ENCODE measurements at places on chromosomes 7 and 10. TPM values are rescaled to one million over a fixed set of nuclear protein-coding genes. Genes with fewer than 3 reads are reported as not detected.
A peak's percentile ranks its signal among the peaks of the same experiment; 100 is the strongest.

FAM13C gene
- not detected for total RNA-seq

RNF32 gene
- total RNA-seq: 3.4 TPM

PIP gene
- not detected for total RNA-seq

SEPTIN7 gene
- 236 TPM for total RNA-seq

PANK1 gene
- 5.7 TPM for total RNA-seq

AKR1C3 gene
- 0.34 TPM for total RNA-seq

- peaks cover 45% of the 10 kb centered on the region for H3K4me1 ChIP-seq
- H3K4me3 ChIP-seq: no peak overlapping the region
- peak overlapping the region; percentile 38 for H3K27ac ChIP-seq
- no peak for DNase-seq
- peaks cover 90% of the 10 kb centered on the region for H3K36me3 ChIP-seq
Observed at GRCh38 chr10:11275651-11276050, 258.0 kb downstream of the CELF2 start.

DNA sequence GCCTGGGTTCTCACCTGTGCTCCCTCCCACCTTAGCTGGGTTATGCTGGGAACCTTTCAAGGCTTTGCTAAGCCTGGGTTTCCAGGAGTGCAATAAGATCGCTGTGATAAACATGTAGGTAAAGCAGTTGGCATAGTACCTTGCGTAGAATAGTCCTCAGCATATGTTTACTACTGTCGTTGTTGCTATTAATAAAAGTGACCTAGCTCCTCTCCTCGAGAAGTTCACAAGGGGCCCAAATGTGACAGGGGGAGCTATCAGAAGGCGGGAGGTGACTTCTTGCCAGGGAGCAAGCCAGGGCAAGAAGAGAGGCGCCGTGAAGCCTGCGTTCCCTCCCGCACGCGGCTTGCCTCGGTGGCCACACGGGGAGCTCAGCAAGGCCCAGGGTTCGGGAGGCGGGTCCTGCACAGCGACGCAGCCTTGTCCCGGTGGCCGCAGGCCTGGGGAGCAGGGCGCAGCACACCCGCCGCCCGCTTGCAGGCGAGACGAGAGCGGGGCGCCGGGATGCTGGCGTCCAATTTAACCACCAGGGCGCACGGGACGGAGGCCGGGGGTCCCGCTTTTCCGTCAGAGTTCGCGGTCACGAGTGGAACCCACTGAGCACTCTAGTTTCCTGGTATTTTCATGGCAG is 106.2 kb downstream of the SNX10 start:
- peak overlapping the region; percentile 74 for H3K4me3 ChIP-seq
- peaks cover 15% of the 10 kb centered on the region for H3K4me1 ChIP-seq
- peaks cover 55% of the 10 kb centered on the region for H3K27me3 ChIP-seq
- DNase-seq: peak; percentile 14
- no peak overlapping the region for H3K27ac ChIP-seq

DNA sequence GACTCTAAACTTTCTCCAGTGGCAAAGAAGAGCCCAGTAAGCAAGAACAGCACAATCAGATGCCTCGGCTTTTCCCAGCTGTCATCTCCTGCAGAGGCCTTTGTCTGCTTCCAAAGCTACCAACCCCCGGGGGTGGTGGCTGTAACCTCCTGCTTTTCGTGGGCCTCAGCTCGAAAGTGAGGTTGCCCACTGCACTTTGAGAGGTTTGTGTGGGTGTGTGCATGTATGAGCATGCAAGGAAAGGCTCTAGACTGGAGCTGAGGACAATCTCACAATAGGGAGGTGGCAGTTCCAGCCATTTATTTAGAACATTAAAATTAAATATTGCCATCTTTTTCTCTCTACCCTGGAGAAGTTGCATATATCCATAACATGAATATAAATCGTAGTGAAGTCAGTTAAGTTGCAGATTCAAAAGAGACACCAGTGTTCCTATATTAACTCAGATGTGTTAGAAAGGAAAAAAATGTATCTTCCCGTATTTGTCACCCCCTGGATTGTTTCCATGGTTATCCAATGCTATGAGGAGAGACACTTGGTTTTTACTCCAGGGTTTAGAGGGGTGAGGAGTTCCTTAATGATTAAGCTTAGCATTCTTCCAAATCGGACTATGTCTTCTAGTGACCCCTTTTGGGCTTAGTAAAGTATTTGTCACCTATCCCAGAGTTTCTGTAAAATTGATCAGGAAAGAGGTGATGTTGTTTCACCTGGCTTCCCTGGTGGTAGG is 781.1 kb downstream of the INHBA start:
- no peaks in the 10 kb centered on the region for H3K36me3 ChIP-seq
- no peak overlapping the region for H3K27ac ChIP-seq
- no peak overlapping the region for H3K4me3 ChIP-seq
- no peak for DNase-seq
- H3K4me1 ChIP-seq: no peaks in the 10 kb centered on the region

DNA sequence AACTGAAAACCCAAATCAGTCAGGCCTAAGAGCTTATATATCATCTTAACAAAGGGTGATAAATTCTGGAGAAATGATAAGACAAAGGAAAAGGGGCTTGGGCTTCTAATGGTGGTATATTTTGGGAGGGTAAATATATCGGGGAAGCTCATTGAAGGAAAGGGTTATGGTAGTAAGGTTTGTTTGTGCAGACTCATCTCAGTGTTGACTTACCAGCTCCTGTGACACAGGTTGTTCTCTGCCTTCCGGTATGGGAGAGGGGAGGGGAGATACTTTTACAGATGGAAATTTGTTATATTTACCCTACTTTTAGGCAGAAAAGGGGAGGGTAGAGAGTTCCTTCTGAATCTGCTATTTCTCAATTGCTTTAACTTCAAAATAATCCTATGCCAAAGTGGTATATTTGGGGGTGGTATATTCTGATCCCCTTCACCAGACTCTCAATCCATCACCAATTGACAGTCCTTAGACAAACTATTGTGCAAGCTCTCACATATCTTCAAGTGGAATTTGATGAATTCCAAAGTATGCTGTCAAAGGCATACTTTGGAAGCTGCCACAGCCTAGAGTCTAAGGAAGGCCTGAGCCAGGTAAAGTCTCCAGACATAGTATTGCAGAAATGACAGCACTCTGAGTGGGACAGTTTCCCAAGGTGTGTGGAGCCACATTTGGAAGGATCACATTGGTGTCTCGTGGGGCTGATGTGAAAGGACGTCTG is 13.3 kb upstream of the PAPSS2 start:
- peak overlapping the region; percentile 54 for H3K27ac ChIP-seq
- H3K4me1 ChIP-seq: peaks cover 14% of the 10 kb centered on the region
- H3K27me3 ChIP-seq: no peaks in the 10 kb centered on the region
- no peak for DNase-seq
- H3K36me3 ChIP-seq: no peaks in the 10 kb centered on the region

DNA sequence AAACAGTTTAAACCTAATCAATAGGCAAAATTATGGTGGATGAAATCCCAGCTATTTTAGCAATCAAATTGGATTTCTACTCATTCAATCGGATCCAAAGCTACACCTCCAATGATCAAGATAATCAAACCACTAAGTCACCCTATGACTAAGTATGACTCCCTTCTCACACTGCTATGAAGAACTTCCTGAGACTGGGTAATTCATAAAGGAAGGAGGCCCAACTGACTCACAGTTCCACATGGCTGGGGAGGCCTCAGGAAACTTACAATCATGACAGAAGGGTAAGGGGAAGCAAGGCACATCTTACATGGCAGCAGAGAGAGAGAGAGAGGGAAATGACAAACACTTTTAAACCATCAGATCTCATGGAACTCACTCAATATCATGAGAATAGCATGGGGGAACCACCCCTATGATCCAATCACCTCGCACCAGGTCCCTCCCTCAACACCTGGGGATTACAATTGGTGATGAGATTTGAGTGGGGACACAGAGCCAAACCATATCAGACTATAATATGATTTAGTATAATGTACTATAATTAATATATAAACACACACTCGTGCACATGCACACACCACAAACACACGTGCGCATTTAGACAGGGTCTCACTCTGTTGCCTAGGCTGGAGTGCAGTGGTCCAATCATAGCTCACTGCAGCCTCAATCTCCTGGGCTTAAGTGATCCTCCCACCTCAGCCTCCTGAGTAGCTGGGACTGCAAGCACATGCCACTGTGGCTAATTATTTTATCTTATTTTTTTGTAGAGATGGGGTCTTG is 213.6 kb upstream of the FOXK1 start:
- no peaks in the 10 kb centered on the region for H3K27me3 ChIP-seq
- no peak overlapping the region for H3K27ac ChIP-seq
- DNase-seq: no peak
- H3K36me3 ChIP-seq: no peaks in the 10 kb centered on the region
- H3K4me3 ChIP-seq: no peak overlapping the region

- no peak for DNase-seq
- no peaks in the 10 kb centered on the region for H3K4me1 ChIP-seq
- H3K36me3 ChIP-seq: no peaks in the 10 kb centered on the region
- H3K4me3 ChIP-seq: no peak overlapping the region
Observed at GRCh38 chr7:148664324-148664723, 34.4 kb upstream of the CUL1 start.

DNA sequence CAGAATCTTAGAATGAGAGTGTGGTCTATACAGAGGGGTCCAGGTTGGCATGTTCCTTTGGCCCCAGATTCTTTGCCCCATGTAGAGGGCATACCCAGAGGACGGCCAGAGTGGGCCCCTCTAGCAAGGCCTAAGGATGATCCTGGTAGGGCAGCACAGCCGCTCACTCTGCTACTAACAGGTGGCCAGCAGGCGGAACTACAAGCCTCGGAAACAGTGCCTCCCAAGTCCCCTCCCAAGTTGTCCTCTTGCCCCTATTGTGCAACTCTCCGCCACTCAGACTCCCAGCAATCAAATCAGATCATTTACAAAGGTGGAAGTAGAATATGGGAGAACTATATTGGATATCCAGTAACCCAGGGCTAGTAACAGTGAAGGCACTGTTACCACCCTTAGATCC is 107.4 kb downstream of the STRA8 start:
- H3K4me1 ChIP-seq: no peaks in the 10 kb centered on the region
- no peak for DNase-seq
- H3K36me3 ChIP-seq: no peaks in the 10 kb centered on the region
- H3K4me3 ChIP-seq: no peak overlapping the region

- no peak overlapping the region for H3K27ac ChIP-seq
- DNase-seq: no peak
- H3K36me3 ChIP-seq: no peaks in the 10 kb centered on the region
Observed at GRCh38 chr7:114312649-114313048, 102.0 kb upstream of the FOXP2 start.

GRCh38 chr7:7756577-7756976 is 38.2 kb upstream of the RPA3 start:
- no peaks in the 10 kb centered on the region for H3K27me3 ChIP-seq
- no peak overlapping the region for H3K27ac ChIP-seq
- H3K4me3 ChIP-seq: no peak overlapping the region
- DNase-seq: no peak
- H3K36me3 ChIP-seq: no peaks in the 10 kb centered on the region

DNA sequence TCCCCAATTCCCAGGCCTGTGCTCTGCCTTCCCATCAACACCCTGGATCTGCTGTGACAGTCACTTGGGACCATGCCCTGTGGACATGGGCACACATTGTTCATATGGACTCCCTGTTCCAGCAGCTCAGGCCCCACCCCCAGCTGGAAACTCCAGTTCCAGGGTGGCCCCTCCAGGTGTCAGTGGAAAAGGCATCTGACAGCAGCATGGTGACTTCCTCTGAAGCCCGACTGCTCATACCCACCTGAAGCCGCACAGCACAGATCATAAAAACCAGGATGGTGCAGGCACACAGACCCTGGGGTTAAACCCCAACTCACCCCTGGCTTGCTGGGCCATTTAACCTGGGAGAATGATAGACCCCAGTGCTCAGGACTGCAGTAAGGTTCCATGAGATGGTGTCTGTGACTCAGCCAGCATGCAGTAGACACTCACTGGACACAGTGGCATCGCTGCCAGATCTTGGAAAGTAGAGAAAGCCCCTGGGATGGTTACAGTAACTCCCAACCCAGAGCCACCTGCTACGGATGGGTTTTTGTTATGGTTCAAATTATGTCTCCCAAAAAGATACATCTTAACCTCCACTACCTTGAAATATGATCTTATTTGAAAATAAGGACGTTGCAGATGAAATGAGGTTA is 72.6 kb upstream of the NANOS1 start:
- no peaks in the 10 kb centered on the region for H3K4me1 ChIP-seq
- peaks cover 9% of the 10 kb centered on the region for H3K27me3 ChIP-seq
- no peak for DNase-seq
- no peak overlapping the region for H3K27ac ChIP-seq

GRCh38 chr7:9148687-9149086 is 715.3 kb downstream of the NXPH1 start:
- H3K36me3 ChIP-seq: no peaks in the 10 kb centered on the region

GRCh38 chr10:381805-382204 is 246.6 kb downstream of the ZMYND11 start:
- peaks cover 4% of the 10 kb centered on the region for H3K36me3 ChIP-seq
- H3K4me1 ChIP-seq: peaks cover 9% of the 10 kb centered on the region
- no peak for DNase-seq
- peak overlapping the region; percentile 56 for H3K27ac ChIP-seq

DNA sequence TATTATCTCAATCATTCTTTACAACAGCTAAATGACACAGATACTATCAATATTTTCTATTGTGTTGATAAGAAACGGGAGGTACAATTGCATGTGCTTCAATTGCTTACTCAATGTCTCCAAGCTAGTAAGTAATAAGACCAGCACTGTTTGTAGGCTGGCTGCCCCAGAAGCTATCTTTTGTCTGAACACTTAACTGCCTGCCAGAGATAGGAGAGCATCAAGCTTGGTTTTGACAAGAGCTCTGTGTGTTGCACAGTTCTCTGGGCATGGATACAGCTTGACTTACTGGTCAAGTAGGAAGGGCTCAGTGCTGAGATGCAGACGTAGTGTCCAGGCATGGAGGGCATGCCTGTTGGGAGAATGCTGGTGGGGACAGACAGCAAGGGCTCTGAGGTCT is 26.3 kb upstream of the CAPZA2 start:
- no peaks in the 10 kb centered on the region for H3K36me3 ChIP-seq
- no peak overlapping the region for H3K27ac ChIP-seq
- H3K4me3 ChIP-seq: no peak overlapping the region
- H3K4me1 ChIP-seq: no peaks in the 10 kb centered on the region
- H3K27me3 ChIP-seq: peaks cover 18% of the 10 kb centered on the region

DNA sequence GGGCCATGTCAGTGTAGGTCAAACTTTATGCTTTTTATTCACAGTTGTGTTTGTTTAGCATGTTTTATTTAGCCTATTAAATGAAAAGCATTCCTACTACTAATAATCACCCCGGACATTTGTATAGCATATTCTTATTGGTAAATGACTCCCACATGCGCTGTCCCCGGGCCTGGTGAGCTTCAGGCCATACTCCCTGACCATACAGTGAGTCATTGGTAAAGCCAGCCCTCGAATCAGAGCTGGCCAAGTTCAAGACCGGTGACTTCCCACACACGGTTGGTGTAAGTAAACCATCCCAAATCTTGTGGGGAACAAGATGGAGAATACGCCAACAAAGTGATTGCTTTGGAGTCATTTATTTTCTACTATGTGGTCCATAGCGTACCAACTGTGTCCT is 238.7 kb upstream of the TCF7L2 start:
- no peaks in the 10 kb centered on the region for H3K27me3 ChIP-seq
- H3K4me3 ChIP-seq: no peak overlapping the region
- no peaks in the 10 kb centered on the region for H3K4me1 ChIP-seq
- H3K27ac ChIP-seq: no peak overlapping the region

GRCh38 chr7:70894799-70895198 is 237.1 kb upstream of the GALNT17 start:
- no peak overlapping the region for H3K27ac ChIP-seq
- no peaks in the 10 kb centered on the region for H3K36me3 ChIP-seq
- H3K4me1 ChIP-seq: no peaks in the 10 kb centered on the region
- no peaks in the 10 kb centered on the region for H3K27me3 ChIP-seq
